Pulmonary artery endothelial cell (primary cell): ENCODE measurements at places on chromosomes 6 and 20. TPM values are rescaled to one million over a fixed set of nuclear protein-coding genes. Genes with fewer than 3 reads are reported as not detected.

The PAQR8 gene
- 4.2 and 7.5 TPM in 2 replicates for total RNA-seq

The OR2J3 gene
- total RNA-seq, result not detected in 2 replicates

- DNase-seq, result no peak
Measured at GRCh38 chr6:166152660-166153059, 15.0 kb downstream of the TBXT start.

GRCh38 chr6:167703781-167704180 lies 122.9 kb upstream of the AFDN start:
- DNase-seq, result no peak

The ERGIC3 gene
- 254 and 305 TPM in 2 replicates for total RNA-seq

- no peak for DNase-seq
Measured at GRCh38 chr20:4046311-4046924, 31.1 kb upstream of the RNF24 start.

GRCh38 chr6:11467364-11467763 lies 70.2 kb upstream of the TMEM170B start:
- DNase-seq, result no peak

DNA sequence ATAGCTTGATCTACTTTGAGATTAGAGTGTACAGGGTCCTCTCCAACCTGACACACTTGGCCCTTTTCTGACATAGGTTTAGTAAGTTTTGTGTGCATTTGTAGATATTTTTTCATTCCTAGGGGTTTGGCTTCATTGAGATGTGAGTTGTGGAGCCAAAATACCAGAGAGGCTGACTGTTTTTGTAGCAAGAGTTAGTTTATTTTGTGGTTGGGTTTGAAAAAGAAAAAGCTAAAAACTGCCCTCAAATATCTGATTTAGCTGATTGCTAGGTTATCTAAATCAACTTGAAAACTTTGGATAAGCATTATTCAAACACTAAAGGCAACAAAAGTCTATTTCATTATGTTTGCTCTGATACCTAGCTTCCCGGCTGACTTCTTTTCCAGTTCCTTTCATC lies 164.7 kb upstream of the CENPW start:
- no peak for DNase-seq

DNA sequence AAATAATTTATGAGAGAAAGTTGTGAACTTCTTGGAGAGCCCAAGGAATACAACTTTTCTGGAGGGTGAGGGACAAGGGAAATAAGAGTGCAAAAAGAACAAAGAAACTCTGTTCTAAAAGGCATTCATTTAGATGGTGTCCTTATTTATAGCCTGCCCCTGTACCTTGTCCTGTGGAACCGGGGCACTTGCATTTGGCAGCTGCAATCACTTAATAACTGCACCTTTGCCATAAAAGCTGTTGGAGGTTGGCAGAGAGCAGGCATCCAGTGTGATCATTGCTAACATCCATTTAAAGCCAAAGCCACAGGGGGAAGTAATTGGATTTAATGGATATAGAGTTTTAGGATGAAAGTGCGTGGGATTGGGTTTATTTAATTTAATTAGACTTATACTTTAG lies 50.8 kb upstream of the SGK1 start:
- DNase-seq, result no peak
